ENCODE measurements at places on chromosomes 2 and 18.

GRCh38 chr2:146503366-146503765 lies 1341.5 kb upstream of the ACVR2A start:
- H3K36me3 ChIP-seq = no peaks in the 10 kb centered on the region
- H3K27me3 ChIP-seq = no peaks in the 10 kb centered on the region
- H3K4me3 ChIP-seq = no peak overlapping the region

GRCh38 chr2:72952110-72952823 lies 34.9 kb downstream of the EMX1 start:
- no peak for DNase-seq
- H3K4me1 ChIP-seq = peaks cover 21% of the 10 kb centered on the region
- no peaks in the 10 kb centered on the region for H3K36me3 ChIP-seq
- H3K4me3 ChIP-seq = no peak overlapping the region
- H3K27me3 ChIP-seq = no peaks in the 10 kb centered on the region
- H3K27ac ChIP-seq = no peak overlapping the region

GRCh38 chr18:39611381-39612100 lies 2045.9 kb upstream of the CELF4 start:
- no peak for DNase-seq
- no peak overlapping the region for H3K4me3 ChIP-seq
- H3K27ac ChIP-seq = no peak overlapping the region
- H3K27me3 ChIP-seq = no peaks in the 10 kb centered on the region
- no peaks in the 10 kb centered on the region for H3K4me1 ChIP-seq

GRCh38 chr18:78980777-78981380 lies 1.3 kb downstream of the SALL3 start:
- DNase-seq = no peak
- H3K4me3 ChIP-seq = no peak overlapping the region
- H3K27ac ChIP-seq = no peak overlapping the region
- peaks cover 6% of the 10 kb centered on the region for H3K36me3 ChIP-seq

- no peaks in the 10 kb centered on the region for H3K4me1 ChIP-seq
- no peak for DNase-seq
- H3K36me3 ChIP-seq = no peaks in the 10 kb centered on the region
- H3K4me3 ChIP-seq = no peak overlapping the region
- H3K27ac ChIP-seq = no peak overlapping the region
Observed at GRCh38 chr2:166057370-166058164, 70.3 kb downstream of the SCN1A start.

GRCh38 chr2:138512672-138513071 lies 11.1 kb downstream of the SPOPL start:
- no peak overlapping the region for H3K27ac ChIP-seq
- H3K4me3 ChIP-seq = no peak overlapping the region
- DNase-seq = no peak
- H3K27me3 ChIP-seq = peaks cover 20% of the 10 kb centered on the region
- peaks cover 12% of the 10 kb centered on the region for H3K4me1 ChIP-seq

DNA sequence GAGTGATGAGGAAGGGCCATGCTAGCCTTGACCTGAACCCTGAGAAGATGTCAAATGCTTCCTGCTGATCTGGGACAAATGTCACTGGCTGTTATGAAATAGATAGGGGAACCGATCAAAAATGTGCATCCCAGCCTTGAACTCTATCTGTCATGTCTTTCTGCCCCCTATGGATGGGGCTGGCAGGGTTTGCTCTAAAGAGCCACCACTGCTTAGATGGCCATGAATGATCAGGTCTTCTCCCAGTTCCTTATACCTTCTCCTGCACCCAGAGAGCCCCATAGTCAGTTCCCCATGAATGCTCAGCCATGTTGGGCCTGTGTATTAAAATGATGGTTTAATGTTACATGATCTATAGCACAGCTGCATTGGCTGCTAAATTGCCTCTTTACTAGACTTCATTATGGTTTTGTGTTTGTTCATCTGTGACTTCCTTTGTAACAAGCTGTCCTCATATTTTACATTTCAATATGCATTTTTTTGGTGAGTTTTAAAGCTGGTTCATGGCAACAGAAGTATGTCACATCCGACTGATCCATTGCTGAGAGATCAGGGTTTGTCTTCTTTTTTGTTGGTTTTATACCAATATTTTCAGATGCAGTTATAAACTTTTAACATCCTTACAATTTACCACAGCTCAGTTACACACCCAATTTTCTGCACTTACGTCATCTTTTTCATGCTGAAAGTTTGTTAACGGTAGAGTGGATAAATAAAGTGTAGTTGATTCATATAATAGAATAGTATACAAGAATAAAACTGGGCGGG lies 56.3 kb upstream of the SMAD2 start:
- no peaks in the 10 kb centered on the region for H3K4me1 ChIP-seq
- H3K4me3 ChIP-seq = no peak overlapping the region
- H3K27me3 ChIP-seq = peaks cover 10% of the 10 kb centered on the region
- DNase-seq = no peak
- no peaks in the 10 kb centered on the region for H3K36me3 ChIP-seq

DNA sequence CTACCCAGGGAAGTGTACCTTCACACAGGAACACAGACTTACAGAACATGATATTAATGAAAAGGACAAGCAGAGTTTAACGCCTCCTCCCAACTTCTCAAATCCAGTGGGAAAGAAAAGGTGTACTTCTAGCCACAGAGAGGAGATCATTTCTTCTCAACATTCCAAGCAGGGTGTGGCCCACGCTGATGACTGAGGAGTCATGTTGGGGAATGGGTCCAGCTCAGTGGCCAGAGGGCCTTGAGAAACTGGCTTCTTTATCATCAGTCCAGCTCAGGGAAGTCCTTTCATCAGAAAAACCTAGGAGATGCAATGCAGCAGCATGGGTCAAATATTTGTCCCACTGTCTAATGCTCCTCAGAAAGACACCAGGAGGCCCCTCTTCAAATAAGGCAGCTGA lies 63.0 kb downstream of the RBM43 start:
- no peak for DNase-seq
- H3K4me1 ChIP-seq = peaks cover 2% of the 10 kb centered on the region
- no peak overlapping the region for H3K27ac ChIP-seq
- H3K36me3 ChIP-seq = no peaks in the 10 kb centered on the region
- H3K27me3 ChIP-seq = no peaks in the 10 kb centered on the region

DNA sequence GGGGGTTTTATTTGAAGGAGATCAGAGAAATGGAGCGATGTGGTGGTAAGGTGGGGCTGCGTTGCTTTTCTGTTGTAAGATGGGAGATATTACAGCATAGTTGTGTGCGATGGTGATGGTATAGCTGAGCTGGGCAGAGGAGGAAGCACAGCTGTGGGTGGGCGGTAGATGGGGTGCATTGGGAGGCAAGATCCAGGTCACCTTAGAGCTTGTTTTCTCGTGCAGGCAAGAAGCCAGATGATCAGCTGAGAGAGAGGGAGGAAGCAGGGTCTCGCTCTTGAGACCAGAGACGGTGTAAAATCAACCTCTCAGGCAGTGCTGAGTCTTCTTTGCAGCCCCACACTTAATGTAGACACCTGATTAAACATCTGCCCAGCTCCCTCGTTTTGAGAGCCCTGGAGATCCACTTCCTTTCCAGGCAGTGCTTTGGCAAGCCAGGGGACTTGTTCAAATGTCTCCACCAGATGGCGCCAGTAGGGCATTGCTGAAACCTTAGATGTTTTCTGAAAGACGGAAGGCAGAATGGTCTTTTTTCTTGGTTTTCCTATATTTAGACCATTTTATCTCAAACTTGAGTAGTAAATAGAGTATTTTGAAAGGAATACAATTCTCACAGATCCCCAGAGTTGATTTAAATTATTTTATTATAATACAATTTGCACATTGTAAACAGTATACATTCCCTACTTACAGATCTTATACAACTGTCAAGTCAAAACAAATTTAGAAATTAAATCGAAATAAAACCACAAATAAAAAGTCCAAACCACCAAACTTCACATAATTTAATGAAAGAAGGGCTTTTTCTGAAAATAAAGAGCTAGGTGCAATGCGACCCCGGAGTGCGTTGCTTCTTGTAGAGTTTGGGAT lies 21.1 kb upstream of the LYPD6B start:
- H3K27me3 ChIP-seq = no peaks in the 10 kb centered on the region
- H3K4me1 ChIP-seq = peaks cover 3% of the 10 kb centered on the region
- no peak overlapping the region for H3K27ac ChIP-seq
- H3K4me3 ChIP-seq = no peak overlapping the region
- no peaks in the 10 kb centered on the region for H3K36me3 ChIP-seq

DNA sequence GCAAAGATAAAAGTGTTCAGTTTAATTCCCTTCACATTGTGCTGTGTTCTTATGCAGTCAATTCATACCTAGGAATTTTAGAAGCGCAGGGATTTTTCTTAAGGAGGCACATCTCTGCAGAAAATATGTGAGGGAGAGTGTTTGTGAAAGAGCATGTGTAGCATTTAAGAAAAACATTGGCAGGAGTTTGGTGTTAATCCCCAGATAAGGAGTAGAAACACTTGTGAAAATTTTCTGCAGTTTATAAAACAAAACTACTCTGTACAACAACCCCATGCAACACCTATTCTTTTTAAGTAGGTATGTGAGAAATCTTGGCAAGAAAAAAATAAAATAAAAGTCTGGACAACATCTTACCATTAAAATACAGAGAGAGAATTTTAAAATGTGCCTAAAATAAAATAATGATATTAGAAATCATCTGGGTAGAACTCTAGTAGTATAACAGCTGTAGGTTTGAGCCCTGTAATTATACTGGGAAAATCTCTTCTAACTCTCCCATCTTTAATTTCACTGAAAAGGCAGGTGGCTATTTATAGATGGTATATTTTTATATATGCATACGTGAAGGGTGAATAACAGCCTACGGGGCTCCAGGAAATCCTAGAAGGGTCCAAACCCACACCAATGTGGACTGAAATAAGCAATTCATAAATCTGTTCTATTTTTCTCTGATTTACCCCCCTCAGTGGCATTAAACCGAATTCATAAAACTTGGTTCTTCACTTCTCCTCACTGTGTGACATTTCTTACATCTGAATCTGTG lies 6.6 kb downstream of the FZD7 start:
- DNase-seq = no peak
- peaks cover 36% of the 10 kb centered on the region for H3K27me3 ChIP-seq
- H3K36me3 ChIP-seq = no peaks in the 10 kb centered on the region
- H3K4me3 ChIP-seq = no peak overlapping the region
- no peak overlapping the region for H3K27ac ChIP-seq

DNA sequence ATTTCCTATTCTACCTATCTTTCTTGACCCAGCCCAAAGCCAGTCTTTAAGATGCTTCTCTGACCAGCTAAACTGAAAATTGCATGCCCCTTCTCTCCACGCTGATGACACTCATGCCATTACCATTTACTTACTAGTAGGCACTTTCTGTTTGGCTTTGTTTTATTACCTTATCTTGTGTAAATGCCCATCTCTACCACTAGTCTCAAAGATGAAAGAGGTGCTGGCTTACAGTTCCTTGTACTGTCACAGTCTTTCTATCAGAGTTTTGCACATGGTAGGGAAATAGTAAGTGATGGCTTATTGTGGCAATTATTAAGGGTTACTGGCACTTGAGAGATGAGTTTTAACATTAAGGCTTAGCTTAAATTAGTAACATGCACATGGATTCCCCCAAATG lies 352.1 kb downstream of the RBM43 start:
- H3K27me3 ChIP-seq = no peaks in the 10 kb centered on the region
- no peak overlapping the region for H3K27ac ChIP-seq
- no peaks in the 10 kb centered on the region for H3K36me3 ChIP-seq
- no peaks in the 10 kb centered on the region for H3K4me1 ChIP-seq
- DNase-seq = no peak

DNA sequence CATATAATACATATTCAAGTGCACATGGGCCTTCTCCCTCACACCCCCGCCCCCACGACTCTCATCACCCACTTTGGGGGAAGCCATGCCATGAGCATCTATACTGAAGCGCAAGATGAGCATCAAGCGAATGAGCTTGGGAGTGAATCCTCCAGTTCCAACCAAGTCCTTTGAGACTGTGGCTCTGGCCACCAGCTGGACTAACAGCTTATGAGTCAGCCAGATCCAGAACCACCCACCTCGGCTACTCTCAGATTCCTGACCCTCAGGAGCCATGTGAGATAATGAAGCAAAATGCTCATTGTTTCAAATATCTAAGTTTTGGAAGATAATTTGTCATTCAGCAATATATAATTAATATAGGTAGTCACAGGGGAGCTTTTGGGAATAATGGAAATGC lies 22.2 kb upstream of the IL1RL1 start:
- no peaks in the 10 kb centered on the region for H3K36me3 ChIP-seq
- H3K27ac ChIP-seq = no peak overlapping the region
- no peak overlapping the region for H3K4me3 ChIP-seq
- H3K4me1 ChIP-seq = peaks cover 37% of the 10 kb centered on the region
- no peak for DNase-seq
- H3K27me3 ChIP-seq = no peaks in the 10 kb centered on the region

- H3K4me1 ChIP-seq = peaks cover 40% of the 10 kb centered on the region
- H3K27ac ChIP-seq = no peak overlapping the region
- no peak overlapping the region for H3K4me3 ChIP-seq
- peaks cover 5% of the 10 kb centered on the region for H3K36me3 ChIP-seq
Observed at GRCh38 chr18:62033756-62034155, 140.9 kb upstream of the RNF152 start.

GRCh38 chr2:48444404-48444803 lies 85.5 kb upstream of the STON1 start:
- peaks cover 6% of the 10 kb centered on the region for H3K36me3 ChIP-seq
- H3K27me3 ChIP-seq = no peaks in the 10 kb centered on the region
- peaks cover 36% of the 10 kb centered on the region for H3K4me1 ChIP-seq
- no peak overlapping the region for H3K27ac ChIP-seq
- DNase-seq = no peak

- no peak overlapping the region for H3K27ac ChIP-seq
- H3K36me3 ChIP-seq = no peaks in the 10 kb centered on the region
- peaks cover 19% of the 10 kb centered on the region for H3K4me1 ChIP-seq
- H3K4me3 ChIP-seq = no peak overlapping the region
Observed at GRCh38 chr2:216696751-216697560, 1.6 kb upstream of the IGFBP5 start.

GRCh38 chr2:231015478-231015877 lies 19.6 kb downstream of the SPATA3 start:
- H3K4me1 ChIP-seq = no peaks in the 10 kb centered on the region
- H3K27ac ChIP-seq = no peak overlapping the region
- H3K36me3 ChIP-seq = no peaks in the 10 kb centered on the region
- peaks cover 33% of the 10 kb centered on the region for H3K27me3 ChIP-seq
- no peak overlapping the region for H3K4me3 ChIP-seq
- DNase-seq = no peak

DNA sequence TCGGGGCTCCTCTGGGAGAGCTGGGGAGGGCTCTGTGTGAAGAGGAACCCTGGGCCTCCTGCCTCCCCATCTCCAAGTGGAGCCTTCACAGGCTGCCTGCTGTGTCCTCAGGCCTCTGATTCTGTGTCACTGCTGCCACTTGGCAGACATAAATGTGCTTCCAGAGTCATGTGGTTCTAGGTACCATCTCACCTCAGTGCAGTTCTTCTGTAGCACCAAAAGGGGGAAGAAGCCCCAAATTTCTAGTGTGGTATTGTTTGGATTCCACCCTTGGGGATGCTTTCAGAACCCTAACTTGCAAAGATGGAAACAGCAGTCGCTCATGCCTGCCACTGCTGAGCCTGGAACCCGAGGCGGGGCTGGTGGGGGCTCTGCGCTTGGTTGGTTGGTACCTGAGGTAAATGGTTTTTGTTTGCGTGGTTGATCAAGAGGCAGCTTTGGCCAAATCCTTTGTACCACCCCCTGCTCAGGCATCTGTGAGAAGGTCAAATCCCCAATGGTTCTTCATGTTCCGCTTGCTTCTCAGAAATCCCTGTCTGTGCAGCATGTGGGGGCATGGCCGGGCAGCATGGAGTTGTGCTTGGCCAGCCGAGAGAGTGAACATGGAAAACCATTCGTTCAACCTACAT lies 27.5 kb downstream of the COA5 start:
- H3K4me1 ChIP-seq = peaks cover 5% of the 10 kb centered on the region
- H3K27me3 ChIP-seq = no peaks in the 10 kb centered on the region
- H3K36me3 ChIP-seq = peaks cover 59% of the 10 kb centered on the region
- H3K4me3 ChIP-seq = no peak overlapping the region
- H3K27ac ChIP-seq = no peak overlapping the region

- no peaks in the 10 kb centered on the region for H3K4me1 ChIP-seq
Observed at GRCh38 chr2:240926516-240927389, 20.6 kb downstream of the CROCC2 start.

Measured in activated T-helper 2 cell treated with anti-CD3 and anti-CD28 coated beads, Interferon-gamma antibody, Interleukin-2, Interleukin-4, amounts not matched to agents 10 μg/mL and 5 μg/mL and 100 μg/mL, durations not matched to agents 14 hours and 24 hours and 36 hours (primary cell).